WTC11 (cell line): ENCODE measurements at places on chromosomes 13 and 19.
A peak's percentile ranks its signal among the peaks of the same experiment; 100 is the strongest.

DNA sequence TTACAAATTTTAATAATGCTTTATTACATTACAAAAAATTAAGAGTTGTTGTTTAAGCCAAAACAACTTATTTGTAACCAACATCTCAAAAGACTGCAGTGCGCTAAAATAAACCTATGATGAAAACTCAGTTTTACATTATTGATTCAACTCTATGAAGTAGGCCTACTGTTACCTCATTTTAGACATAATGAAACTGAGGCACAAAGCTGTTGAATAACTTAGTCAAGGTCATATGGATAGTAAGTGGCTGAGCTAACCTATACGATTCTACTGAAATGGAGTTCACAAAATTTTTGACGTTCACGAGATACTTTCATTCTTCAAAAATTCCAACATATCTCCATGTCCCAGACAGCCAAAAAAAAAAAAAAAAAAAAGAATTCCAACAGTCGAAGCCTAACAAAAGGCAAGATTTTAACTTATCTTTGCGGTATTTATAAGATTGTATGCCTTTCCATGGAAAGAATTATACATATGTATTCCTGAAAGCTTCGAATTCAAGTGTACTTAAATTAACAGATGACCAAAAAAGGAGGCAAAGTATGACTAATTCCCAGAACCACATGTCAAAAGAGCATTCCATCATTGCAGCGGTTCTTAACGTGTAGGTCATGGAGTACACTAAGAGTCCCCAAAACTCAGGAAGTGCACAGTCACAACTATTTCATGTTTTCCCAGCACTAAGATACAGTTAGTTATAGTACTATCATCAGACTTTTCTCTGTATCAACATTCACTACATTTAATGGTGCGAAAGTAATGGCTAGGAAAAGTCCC lies 69.4 kb downstream of the PSPC1 start:
- DNase-seq, result no peak

GRCh38 chr19:47226426-47227351 lies 4.3 kb downstream of the BBC3 start:
- no peak for DNase-seq

GRCh38 chr13:50078231-50078894 lies 63.1 kb downstream of the KCNRG start:
- DNase-seq, result no peak

DNA sequence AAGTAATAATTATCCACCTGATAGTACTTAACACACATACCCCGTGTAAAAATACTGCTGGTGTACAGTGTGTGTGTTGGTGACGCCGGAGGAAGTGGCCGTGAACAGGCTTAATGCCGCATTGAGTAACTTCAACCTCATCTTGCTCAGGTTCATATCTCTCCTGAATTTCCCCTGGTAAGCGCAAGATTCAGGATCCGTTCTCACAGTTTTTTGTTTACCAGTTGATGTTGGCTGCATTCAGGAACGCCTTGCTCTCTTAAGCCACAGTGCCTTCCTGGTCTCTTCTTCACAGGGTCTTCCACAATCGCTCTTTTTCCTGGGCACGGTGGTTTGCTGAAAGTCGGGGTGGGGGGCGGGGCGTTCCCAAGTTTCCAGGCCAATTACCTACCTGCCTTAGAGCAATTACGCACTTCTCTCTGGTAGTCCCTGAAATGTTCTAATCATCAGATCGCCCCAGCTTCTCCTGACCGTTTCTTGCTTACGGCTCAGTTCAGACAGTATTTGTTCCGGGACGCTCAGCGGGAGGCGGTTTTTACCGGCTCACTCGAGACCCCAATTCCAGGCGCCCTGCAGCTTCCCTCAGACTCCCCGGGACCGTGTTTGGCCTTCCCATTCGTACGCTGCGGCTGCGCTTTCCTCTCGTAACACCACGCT lies 706 bp upstream of the DNAJC3 start:
- DNase-seq, result no peak

GRCh38 chr19:55484593-55485438 lies at the start of gene NAT14:
Gene NAT14 (plus strand): TSS chr19:55485188. CDS start chr19:55485709, 521 bp downstream.
- peak; percentile 89 for DNase-seq
